ENCODE measurements at places on chromosomes 12 and 14.

GRCh38 chr12:460261-461230 is 807 bp downstream of the B4GALNT3 start:
- DNase-seq = peak; percentile 41

DNA sequence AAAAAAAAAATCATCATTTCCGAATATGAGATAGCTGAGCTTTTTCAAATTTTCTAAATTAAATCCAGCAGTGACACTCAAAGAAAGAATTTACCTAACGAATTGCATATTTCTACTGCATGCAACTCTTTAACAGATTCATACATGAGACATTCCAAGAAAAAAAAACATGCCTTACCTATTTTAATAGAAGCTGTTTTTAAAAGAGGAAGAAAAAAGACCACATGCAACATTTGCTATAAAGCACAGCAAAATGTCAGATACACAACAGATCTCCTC is 18.5 kb downstream of the CORO1C start:
- DNase-seq = no peak

GRCh38 chr12:18629916-18630315 is 107.9 kb downstream of the PLCZ1 start:
- no peak for DNase-seq

- no peak for DNase-seq
These were observed 138.8 kb upstream of the MAP1LC3B2 start for GRCh38 chr12:116420227-116420880.

DNA sequence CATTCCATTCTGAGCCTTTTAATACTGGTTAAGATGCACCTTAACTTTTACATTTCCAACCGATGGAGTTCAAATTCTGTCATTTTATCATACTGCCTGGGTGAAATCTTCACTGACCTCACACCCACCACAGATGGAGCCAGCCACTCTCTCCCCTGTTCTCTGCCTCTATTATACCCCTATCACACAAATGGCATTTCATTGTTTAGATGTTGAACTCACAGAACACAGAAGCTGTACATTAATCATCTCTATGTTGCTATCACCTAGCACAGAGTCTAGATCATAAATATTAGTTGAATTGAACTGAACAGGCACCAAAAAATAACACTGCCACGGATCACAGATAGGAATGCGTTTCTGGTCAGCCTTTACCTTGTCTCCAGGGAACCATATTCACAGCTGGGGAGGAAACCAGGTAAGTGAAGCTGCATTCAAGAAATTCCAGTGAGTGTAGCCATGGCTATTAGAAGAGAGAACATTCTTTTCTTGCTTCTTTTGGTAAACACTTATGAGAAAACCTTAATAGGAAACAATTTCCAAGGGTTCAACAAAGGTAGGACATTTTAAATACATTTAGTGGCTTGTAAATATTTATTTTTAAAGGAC is 194.9 kb upstream of the RMST start:
- DNase-seq = no peak

GRCh38 chr14:56055511-56055910 is 62.7 kb upstream of the PELI2 start:
- DNase-seq = no peak

- no peak for DNase-seq
These were observed 226.1 kb upstream of the RTL1 start for GRCh38 chr14:101129521-101130167.

- no peak for DNase-seq
These were observed at the start of gene HOTAIR for GRCh38 chr12:53974084-53975063. TSS of gene HOTAIR (minus strand) at chr12:53974954.

GRCh38 chr12:46751173-46751572 is 74.6 kb downstream of the SLC38A4 start:
- no peak for DNase-seq

GRCh38 chr12:132558042-132558856 is 52.1 kb downstream of the LRCOL1 start:
- DNase-seq = no peak

- DNase-seq = no peak
These were observed 187.1 kb upstream of the CDKN3 start for GRCh38 chr14:54209511-54210250.

DNA sequence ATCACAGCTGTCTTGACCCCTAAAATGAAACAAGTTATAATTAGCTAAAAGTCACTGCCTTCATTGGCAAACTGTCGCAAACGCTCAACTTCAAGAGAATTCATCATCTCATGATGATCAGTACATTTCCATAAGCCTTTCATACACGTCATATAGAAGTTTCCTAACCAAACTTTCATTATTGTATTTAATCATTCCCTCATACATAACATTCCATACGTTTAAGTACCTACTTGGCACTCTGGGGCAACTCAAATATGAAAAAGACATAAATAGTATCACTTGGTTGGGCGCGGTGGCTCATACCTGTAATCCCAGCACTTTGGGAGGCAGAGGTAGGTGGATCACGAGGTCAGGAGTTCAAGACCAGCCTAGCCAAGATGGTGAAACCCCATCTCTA is 12.4 kb upstream of the PPP2R5E start:
- no peak for DNase-seq

GRCh38 chr14:23091294-23092225 is 3.4 kb downstream of the ACIN1 start:
- no peak for DNase-seq

All from activated naive CD4-positive, alpha-beta T cell treated with anti-CD3 and anti-CD28 coated beads, Interleukin-2, amount 50 U/mL, for 72 hours (primary cell).